ENCODE measurements at places on chromosomes 7 and 10. TPM values are rescaled to one million over a fixed set of nuclear protein-coding genes. Genes with fewer than 3 reads are reported as not detected.

Gene DHTKD1
- 30.9 TPM for total RNA-seq

Gene POLD2
- 87.9 TPM for total RNA-seq

Gene TIAL1
- total RNA-seq = 48.7 TPM

Gene ASB10
- not detected for total RNA-seq

Gene GIMAP6
- total RNA-seq = 0.18 TPM
